GM04503 (cell line): ENCODE measurements at places on chromosomes 7 and 10.

DNA sequence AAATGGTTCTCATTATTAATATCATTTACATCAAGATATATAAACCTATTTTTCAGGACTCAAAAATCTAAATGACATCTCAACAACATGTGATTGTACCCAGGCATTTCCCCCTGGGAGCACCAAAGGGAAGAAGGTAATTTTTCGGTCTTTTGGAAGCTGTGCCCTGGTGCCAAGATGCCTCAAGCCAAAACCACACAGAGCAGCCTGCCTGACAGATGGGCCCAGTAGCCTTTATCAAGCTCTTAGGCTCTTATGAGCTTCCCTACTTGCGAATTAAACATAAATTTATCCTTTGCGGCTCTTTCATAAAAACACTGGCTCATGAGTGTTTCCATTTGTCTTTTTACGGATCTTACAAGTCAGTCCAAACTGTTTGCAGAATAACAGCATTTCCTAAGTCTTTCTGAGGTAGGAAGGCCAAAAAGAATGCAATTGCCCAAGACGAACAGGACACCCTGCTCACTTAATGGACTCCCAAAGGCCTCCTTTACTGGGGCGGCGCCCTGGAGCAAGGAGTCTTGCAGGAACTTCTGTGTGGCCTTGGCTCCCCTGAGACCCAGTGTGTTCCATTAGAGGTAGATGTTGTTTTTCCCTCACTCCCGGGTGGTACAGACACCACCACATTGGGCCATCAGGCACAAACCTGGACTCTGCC is 4.1 kb upstream of the RASSF4 start:
- no peak for DNase-seq

DNA sequence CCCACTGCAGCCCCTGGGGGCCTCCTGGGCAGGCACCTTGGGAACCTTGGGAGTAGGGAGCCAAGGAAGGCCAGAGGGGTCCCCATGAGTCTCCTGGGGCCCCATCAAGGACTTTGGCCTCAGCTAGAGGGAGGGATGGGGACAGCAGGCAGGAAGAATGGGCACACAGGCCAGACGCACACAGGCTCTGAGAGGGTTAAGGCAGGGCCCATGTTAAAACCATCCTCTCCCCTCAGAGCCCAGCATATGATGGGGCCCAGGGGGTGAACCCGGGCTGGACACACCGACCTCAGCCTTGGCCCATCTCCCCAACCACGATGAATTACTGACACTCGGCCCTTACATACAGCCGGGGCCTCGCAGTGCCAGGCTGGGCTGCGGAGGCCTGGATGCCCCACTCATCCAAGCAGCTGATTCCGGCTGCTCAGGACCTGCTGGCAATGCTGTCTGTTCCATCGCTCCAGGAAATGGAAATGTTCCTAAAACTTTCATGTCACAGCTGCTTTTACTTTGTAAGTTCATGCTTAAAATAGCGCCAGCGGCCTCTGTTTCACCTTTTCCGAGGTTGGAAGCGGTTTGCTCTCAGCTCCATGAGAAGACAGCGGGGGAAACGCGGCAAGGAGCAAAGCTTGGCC is 17.3 kb upstream of the INPP5A start:
- DNase-seq = no peak

DNA sequence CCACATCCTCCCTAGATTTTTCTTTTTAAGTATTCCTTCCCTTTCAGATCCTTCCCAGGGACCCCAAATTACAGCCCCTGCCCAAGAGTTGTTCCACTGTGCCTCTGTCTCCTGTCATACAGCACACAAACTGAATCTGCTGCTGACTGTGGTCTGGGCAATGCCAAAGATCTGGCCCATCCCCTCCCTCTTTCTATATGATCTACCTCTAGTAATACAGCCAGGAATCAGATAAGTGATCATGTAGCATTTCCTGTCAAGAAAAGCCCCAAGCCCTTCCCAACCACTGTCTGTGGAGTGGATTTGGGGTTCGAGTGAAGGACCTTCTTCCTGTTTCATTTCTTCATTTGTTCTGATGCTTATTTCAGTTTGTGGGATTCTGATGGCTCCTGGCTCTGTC is 6.7 kb downstream of the STX1A start:
- no peak for DNase-seq

GRCh38 chr10:45640941-45641340 is 31.6 kb downstream of the ZFAND4 start:
- DNase-seq = no peak

- peak; percentile 3 for DNase-seq
Observed at GRCh38 chr10:105149371-105149891, 508.3 kb downstream of the SORCS3 start.
